ENCODE measurements at places on chromosomes 13 and 19.

- DNase-seq, result no peak
Observed at GRCh38 chr19:677201-677600, 1.0 kb downstream of the FSTL3 start.

DNA sequence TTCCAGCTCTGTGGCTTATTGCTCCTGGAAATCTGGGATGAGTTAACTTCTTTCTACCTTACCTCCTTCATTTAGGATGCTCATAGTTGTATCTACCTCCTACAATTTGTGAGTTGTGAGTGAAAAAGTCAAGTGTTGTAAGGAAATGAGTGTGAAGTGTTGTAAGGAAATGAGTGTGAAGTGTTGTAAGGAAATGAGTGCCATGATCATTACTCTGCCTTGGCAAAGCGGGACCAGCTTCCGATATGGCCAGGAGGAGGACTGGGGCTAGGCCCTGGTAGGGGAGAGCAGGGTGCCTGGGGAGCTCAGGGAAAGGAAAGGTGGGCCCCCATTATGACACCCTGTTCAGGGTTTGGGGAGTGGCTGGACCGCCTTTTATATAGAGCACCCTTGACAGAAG, 435.2 kb downstream of the FGF9 start:
- DNase-seq, result no peak

DNA sequence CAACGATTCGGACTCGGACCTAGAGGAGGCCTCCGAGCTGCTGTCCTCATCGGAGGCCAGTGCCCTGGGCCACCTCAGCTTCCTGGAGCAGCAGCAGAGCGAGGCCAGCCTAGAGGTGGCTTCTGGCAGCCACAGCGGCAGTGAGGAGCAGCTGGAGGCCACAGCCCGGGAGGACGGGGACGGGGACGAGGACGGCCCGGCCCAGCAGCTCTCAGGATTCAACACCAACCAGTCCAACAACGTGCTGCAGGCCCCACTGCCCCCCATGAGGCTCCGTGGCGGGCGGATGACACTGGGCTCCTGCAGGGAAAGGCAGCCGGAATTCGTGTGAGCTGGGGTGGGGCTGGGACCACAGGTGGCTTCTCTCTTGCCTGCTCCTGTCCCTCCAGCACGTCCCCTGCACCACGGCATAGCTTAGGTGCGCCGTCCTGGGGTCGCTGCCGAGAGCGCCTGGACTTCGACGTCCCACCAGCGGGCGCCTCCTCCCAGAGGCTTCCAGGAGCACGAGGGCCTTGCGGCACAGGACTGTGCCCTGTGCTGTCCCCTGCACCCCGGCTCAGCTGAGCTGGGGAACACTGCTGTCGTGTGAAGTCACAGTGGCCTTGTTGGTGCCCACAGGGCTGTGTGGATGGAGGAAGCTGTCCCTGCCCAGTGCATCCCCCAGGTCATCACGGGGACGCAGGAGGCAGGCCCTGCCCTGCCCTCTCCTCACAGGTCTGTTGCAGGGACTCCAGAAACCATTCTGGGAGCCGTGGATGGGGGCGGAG, 9.3 kb downstream of the POLR2E start:
- no peak for DNase-seq

GRCh38 chr13:73399347-73400216, 340.8 kb downstream of the KLF5 start:
- DNase-seq, result no peak

DNA sequence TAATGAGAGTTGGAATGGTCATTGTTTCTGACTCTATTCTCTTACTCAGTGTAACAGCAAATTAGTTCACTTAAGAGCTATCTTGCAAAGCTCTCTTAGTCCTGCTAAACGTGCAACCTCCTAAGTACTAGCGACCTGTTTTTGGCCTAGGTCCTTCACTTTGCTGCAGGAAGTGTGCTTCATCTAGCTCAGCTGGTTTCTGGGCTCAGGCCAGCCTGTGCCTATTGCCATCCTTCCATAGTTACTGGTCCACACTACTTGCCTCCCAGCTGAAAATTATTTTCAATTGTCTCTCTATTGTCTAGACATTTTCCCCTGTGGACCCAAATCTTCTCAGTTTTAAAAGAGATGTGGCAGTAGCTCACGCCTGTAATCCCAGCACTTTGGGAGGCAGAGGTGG, 561.3 kb downstream of the FGF9 start:
- no peak for DNase-seq

GRCh38 chr13:23748109-23748990, 140.8 kb downstream of the MIPEP start:
- no peak for DNase-seq

GRCh38 chr13:37490176-37490779, 108.3 kb downstream of the POSTN start:
- no peak for DNase-seq

DNA sequence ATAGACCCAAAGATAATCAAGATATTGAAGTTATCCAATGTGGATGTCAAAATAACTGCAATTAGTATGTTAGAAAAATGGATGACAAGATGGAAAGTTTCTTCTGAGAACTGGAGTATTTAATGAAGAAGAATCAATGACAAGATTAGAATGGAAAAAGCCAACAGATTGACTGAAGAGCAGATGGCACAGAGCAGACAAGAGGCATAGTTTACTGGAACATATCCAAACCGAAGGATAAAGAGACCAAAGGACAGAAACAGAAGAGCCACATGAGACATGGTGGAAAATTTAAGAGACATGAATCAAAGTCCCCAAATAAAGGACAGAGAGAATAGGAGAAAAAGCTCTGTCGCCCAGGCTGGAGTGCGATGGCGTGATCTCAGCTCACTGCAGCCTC, 89.6 kb upstream of the RXFP2 start:
- no peak for DNase-seq

- no peak for DNase-seq
Observed at GRCh38 chr13:91904005-91904404, 505.6 kb downstream of the GPC5 start.

- DNase-seq, result no peak
Observed at GRCh38 chr19:18999016-18999758, 34.1 kb downstream of the SUGP2 start.

GRCh38 chr13:110945928-110946570, 31.2 kb upstream of the ANKRD10 start:
- no peak for DNase-seq

DNA sequence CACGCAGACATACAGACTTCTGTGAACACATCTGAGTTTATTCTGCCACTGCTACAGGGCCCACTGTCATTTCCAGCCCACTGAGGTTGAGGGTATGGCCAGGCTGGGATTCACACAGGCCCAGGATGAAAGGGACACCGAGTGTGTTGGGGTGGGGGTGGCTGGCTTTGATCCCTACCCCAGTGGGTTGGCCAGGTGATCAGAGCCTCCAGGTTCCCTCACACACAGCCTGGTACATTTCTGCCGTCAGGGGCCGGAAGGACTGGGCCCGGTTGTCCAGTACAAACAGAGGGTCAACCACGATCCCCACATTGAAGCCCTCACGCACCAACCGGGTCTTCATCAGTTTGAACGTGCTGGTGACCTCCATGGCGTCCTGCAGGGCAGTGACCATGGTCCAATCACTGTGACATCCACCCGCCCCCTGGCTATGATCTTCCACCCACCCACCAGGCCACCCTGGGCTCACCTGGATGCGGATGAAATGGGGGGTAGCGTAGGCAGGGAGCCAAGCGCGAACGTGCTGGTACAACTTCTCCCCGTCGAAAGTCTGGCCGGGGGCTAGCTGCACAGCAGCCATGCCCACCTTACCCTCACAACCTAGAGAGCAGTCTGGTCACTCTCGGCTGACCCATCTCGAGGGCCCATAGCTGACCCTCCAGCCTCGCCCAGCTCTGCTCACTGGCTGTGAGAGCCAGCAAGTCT, 13.3 kb downstream of the SLC27A5 start:
- DNase-seq, result no peak

DNA sequence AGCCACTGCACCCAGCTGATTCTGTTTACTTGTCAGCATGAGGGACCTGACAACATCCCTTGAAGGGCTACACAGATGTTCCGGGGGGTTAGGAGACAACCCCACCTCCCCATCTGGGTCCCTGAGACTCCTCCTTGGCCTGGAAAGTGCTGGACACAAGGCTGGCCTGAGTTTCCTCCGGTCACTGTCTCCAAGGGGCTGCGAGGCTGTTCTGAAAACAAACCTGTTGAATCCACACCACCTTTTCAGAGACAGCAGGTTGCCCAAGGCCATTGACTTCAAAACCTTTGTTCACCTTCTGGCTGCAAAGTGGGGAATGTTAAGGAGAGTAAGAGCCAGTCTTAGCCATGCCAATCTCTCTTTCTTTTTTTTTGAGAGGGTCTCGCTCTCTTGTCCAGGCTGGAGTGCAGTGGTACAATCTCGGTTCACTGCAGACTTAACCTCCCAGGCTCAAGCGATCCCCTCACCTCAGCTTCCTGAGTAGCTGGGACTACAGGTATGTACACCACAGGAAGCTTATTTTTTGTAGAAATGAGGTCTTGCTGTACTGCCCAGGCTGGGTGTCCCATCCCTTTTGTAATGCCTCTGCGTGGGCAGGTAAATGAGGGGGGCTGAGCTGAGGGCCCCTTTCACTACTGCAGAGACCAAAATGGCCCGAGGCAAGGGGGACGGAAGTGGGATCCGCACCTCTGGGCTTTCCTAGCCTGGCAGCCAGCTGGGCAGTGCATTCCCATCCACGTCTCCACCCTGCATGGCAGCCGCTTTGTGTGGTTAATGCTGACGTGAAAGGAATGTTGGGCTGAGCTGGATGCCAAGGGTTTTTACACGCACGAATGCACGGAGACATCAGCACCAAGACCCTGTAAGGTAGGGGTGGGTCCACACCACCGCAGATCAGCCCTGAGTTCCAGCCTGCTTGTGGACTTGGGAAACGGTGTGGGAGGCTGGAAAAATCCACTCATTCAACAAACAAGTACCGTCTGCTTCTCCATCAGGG, 1.9 kb upstream of the ZNF628 start:
- DNase-seq, result no peak

- DNase-seq, result no peak
Observed at GRCh38 chr13:79660361-79660760, 179.4 kb downstream of the NDFIP2 start.

- DNase-seq, result no peak
Observed at GRCh38 chr13:24328145-24328544, 18.8 kb downstream of the C1QTNF9 start.

GRCh38 chr13:24854311-24854710, 90.3 kb downstream of the RNF17 start:
- no peak for DNase-seq

DNA sequence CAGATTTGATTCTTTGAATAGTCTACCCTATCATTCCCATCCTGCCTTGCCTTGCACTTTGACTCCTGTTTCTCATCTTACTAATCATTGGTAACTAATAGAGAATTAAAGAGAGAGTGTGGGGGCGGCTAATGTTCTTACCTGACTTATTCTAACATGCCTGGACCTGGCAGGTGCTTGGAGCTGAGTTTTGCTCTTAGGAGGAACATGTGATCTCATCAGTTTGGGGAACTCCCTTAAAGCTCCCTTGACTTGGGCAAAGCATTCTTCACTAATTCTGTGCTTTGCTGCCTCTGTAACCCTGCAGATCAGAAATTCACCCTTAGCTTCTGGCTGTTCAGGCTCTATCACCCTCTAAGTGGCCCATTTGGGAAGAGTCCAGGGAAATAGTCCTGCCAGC, 861.1 kb downstream of the GPC5 start:
- DNase-seq, result no peak

GRCh38 chr13:22014469-22014868, 343.6 kb downstream of the FGF9 start:
- DNase-seq, result no peak

GRCh38 chr19:18339723-18340122, 675 bp upstream of the PGPEP1 start:
- DNase-seq, result no peak

- DNase-seq, result no peak
Observed at GRCh38 chr13:94860981-94861407, 148.6 kb upstream of the SOX21 start.

- no peak for DNase-seq
Observed at GRCh38 chr19:37981785-37982475, 74.9 kb downstream of the SIPA1L3 start.

- DNase-seq, result no peak
Observed at GRCh38 chr13:46295491-46296114, 83.9 kb downstream of the LRRC63 start.

DNA sequence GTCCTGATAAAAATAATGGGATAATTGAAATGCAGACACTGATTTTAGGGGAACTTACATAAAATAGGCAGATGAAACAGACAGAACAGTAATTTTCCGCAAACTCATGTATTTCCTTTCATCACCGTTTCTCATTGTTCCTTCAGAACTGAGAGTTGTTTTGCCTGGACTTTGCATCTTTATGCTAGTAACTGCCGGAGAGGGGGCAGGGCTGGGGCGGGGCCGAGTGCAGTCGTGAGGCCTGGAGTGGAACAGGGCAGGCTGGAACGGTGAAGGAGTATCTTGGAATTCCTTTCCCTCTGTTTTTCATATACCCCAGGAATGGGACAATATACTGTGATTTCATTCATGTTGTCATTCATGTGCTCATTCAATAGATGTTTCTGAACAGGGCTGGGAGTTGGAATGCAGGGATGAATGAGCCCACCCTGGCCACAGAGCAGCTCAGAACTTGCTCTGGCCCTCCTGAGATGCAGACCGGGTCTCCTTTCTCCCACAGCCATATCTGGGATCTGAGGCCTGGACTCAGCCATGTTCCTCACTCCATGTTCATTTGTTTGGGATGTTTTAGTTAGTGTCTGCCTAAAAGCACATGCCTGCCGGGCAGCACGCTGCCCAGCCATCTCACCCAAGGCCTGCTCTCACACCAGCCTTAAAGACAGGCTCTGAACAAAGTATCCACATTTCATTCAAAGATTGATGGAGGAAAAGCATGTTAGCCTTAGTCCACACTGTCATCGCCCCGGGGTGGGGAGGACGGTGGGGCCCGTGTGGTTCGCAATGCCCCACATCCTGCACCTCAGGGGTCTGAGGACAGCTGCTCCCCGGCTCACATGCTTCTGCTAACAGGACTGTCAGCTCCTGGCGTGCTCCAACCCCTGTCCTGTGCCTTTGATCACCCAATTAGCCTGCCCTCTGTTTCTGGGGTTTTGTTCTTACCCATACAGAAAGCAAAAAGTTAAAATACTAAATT, 92.9 kb downstream of the SOX1 start:
- DNase-seq, result peak; percentile 34

DNA sequence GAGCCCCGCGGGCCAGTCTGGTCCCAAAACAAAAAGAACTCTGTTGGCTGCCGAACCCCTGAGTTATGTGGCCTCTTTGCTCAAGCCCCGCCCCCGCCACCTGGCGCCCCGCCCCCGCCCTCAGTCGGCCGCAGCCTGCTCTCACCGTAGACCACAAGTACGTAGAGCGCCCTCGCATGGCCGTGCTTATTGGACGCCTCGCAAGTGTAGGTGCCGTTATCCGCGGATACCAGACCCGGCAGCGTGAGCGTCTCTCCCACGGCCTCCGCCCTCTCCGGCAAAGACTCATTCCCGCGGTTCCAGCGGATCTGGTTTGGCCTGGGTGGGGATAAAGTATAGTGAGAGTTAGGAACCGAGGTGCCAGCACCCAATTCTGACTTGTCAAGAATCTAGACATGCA, 5.5 kb upstream of the ZNF428 start:
- DNase-seq, result no peak

GRCh38 chr19:30886222-30886621, 463.0 kb downstream of the TSHZ3 start:
- DNase-seq, result no peak
